ENCODE measurements at places on chromosomes 3 and 15.

DNA sequence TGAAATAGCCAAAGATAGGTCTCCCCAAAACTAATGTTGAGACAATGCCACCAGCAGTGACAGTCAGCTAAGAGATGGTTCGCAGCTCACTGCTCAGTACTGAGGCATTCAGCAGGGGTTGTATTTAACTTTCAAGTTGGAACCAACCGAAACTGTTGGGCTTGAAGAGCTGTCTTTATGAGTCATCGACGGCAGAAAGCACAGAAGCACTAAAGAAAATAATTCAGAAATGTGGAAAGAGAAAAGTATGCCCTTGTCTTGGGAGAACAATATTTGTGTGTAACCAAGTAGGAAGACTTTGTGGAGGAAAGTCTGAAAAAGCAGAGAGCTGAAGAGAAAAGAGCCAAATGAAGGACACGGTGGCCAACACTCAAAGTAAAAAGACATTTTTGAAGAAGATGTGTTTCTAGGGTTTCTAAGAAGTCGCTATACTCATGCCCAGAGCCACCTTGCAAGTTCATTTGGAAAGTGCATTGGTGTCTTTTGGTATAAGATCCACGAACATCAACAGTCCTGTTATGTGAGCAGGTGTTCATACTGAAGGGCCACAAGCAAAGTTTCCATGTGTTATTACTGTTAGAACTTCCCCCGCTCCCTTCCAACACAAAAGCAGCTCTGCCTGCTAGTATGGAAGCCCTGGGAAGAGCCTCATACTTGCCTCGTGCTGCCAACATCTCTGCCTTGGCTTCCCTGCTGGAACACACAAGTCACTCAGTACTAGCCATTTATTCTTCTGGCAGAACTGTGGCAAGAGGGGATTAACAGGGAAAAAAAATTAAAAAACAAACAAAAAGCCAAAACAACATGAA is 4.1 kb upstream of the RARB start:
- DNase-seq, result no peak

GRCh38 chr3:194777729-194778128 is 92.0 kb downstream of the FAM43A start:
- DNase-seq, result no peak

DNA sequence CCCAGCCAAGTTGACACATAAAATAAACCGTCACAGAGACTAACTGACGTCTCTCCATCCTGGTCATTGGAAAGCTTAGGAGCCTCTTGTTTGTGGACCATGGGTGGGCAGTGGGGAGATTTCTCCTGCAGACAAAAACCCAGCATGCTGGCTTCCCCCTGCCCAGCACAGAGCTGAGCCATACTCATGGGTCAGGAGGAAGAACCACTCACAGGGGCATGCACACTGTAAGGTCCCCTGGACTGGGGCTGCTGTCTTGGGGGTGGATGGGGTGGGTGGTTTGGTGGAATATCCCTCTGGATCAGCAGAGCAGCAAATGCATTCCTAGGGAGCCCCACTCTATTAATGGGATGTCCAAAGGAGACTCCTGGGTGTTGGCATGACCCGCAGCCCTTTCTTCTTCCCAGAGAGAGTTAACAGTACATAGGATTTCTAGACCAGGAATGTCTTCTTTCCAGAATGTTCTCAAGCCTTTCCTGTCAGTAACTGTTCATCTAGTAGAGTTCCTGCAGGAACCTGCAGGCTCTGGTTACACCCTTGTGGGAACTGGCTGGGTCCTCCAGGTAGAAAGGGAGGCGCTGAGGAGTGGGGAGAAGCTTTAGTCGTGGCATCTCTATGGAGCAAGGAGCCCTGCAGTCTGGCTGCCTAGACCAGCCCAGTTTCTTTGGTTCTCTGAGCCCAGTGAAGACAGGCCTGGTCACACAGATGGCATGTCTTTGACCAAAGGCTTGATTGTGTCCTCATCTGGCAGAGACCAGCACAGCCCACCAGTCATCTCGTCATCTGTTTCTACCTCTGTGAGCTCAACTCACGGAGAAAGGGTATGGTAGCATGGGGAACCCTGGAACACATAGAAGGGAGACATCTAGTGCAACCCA is 73.4 kb upstream of the PRR23C start:
- no peak for DNase-seq

- no peak for DNase-seq
Observed at GRCh38 chr3:81910244-81910852, 148.9 kb upstream of the GBE1 start.

Measured in NCI-H2081 treated with DMSO at 0.1 percent for 48 hours (cell line).